ENCODE measurements at places on chromosomes 1 and 21.

DNA sequence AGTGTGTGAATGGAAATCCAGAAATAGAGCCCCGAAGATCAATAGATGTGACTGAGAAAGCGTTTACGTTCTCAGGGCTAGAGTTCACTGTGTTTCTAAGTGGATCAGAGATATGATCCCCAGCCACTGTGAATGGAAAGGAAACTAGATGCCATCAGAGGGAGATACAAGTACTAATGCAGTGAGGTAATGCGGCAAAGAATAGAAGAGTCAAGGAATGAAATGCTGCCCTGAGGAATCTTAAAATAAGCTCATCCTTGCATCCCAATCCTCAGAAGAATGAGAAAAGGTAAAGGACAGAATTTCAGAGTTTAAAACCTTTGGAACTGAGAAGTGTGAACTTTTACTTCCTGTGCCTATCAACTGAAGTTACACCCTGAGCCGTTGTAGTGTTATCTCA lies 165.5 kb upstream of the ESRRG start:
- DNase-seq = no peak

- DNase-seq = no peak
Measured at GRCh38 chr1:92473781-92474495, 12.8 kb downstream of the GFI1 start.

GRCh38 chr1:118918940-118919259 lies 69.2 kb downstream of the TBX15 start:
- no peak for DNase-seq

DNA sequence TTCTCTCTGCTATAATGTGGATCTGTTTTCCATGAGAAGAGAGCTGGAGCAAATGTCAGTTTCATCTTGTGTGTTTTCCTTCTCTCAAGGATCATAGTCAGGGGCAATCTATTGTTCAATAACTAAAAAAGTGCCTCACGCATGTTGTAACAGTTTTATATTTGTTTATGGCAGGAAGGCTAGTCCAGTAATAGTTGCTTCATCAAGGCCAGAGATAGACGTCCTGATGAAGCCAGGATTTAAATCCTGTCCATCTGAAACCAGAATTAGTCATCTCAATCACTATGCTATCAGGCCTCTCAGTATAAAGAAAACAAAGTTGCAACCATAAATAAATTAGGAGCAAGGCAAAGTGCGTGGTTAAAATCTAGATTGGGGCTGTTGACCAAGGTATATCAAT lies 30.2 kb upstream of the DUSP10 start:
- DNase-seq = no peak

DNA sequence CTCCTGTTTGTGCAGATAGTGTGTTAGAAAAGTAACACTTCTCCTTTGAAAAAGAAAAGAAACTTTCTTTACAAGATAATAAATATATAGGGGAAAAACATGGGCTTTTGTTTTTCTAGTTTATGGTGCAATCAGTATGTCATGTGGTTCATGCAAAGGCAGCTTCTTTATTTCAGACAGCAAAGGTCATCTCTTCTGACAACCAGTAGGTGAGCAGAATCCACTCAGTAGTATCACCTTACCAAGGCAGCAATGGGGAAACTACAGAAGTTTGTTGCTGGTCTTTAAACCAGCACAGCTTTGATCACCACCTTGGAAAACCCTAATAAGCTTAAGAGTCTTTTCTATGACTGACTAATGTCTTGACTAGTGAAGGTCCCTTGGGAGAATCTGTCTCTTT lies 13.0 kb upstream of the SAMSN1 start:
- no peak for DNase-seq

GRCh38 chr1:54403808-54404261 lies 2.4 kb downstream of the SSBP3 start:
- DNase-seq = no peak

- DNase-seq = peak; percentile 43
Measured at GRCh38 chr1:94383966-94384408, 34.2 kb upstream of the ABCD3 start.

DNA sequence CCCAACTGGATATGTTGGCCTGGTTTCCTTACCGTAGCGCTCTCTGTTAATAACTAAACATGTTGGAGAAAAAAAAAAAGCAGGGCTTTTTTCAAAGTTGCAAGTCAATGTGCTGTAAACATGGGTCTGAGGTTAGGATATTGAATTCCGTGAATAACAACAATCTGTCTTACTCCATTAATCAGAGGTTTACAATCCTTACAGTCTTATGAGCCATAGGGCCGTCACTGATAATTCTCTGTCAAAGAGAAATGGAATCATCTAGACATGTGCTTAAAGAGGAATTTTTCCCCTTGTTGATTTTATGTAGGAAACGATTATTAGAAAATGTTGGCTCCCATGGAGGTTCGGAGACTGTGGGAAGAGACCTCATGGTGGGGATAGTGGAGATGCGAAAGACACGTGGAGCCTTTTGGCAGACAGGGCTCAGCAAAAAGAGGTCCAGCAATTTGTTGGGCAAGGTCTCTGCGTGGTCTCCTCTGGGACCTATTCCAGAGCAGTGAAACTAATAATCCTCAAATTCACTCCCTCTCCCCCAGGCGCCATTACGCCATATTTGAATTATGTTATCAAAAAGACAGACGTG lies 83.5 kb upstream of the CLDN14 start:
- no peak for DNase-seq

DNA sequence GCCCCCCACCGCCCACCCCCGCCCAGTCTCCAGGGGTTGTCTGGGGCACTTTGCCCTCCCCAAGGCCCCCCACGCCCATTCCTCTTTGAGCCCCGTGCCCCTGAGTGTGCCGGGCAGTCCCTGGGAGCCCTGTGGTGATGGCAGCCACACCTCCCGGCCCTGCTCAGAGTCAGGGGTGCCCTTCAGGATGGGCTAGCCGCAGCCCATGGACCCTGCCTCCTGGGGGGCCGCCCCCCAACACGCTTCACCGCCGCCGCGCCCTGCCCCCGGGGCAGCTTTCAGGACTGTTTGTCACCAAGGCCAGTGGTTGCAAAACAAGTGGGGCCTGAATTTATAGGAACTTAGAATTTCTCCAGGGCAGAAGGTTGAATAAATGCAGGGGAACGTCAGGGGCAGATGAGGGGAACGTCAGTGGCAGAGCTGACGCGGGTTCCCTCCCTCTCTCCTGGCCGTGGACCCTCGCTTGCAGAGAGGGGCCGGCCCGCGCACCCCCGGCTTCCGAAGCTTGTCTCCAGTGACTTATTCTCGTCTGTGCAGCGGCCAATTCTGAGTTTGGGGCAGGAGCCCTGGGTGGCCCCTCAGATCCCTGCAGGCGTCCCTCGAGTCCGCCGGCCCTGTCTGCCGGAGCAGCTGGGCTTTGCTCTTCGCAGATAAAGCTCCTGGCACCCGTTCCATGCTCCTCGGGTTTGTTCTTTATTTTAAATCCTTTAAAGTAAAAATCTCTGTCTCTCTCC lies 41.2 kb upstream of the ADARB1 start:
- no peak for DNase-seq

GRCh38 chr1:176802316-176802715 lies 339.3 kb downstream of the PAPPA2 start:
- DNase-seq = no peak

DNA sequence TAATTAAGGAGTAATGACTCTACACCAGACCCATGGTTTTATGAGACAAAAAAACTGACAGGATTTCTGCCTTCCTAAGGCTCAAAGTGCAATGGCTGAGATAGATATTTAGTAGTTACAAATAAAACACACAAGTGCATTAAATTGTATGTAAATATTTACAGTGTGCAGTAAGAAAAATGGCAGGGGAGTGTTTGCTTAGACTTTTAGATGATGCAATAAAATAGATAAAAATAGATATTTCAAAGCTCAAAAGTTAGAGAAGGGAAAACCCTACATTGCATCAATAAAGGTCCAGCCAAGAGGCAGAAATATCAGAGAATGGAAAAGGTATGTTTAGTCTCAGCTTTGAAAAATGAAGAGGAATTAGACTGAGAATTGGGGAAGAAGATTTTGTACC lies 226.3 kb upstream of the FGGY start:
- no peak for DNase-seq

- DNase-seq = no peak
Measured at GRCh38 chr21:16159213-16159970, 429.6 kb downstream of the USP25 start.

- DNase-seq = no peak
Measured at GRCh38 chr1:14681182-14681581, 82.7 kb downstream of the KAZN start.
